Immature natural killer cell (primary cell): ENCODE measurements at places on chromosomes 4 and X.
A peak's percentile ranks its signal among the peaks of the same experiment; 100 is the strongest.

GRCh38 chr4:124253080-124253479 is 459.5 kb downstream of the ANKRD50 start:
- DNase-seq = no peak

DNA sequence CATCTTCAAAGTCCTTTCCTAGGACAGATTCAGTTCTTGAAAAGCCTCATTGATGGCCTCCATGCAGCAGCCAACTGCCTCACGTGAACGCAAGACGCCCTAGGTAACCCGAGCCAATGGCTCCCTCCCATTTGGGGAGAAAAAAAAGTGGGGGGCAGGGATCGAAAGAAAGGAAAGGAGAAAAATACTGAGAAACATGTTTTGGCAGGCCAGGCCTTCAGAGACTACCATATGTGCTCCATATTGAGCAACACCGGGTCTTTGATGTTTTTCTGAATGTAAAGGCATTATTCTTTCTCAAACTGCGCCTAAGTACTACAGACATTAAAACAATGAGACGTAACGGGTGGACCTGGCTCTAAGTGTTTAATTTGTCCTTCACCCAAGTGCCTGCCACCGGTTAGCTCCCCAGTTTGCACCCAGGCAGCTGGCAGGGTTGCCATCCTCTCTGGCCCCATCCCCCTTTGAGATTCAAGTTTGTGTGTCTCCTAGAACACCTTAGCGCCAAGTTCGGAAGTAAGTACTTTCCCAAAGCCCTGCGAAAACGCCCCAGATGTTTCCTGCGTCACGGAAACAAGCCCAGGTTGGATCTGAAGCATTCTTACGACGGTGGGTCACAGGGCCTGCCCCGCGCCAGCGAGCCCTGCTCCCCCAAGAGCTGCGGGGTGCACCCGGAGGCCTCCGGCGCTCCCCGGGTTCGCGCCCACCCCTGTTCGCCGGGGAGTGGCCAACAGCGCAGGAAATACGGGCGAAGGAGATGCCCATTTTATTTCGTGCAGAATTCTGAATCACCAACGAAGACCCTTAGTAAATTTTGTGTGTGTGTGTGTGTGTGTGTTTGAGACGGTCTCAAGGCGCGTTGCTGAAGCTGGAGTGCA is 30.1 kb downstream of the HAND2 start:
- no peak for DNase-seq

DNA sequence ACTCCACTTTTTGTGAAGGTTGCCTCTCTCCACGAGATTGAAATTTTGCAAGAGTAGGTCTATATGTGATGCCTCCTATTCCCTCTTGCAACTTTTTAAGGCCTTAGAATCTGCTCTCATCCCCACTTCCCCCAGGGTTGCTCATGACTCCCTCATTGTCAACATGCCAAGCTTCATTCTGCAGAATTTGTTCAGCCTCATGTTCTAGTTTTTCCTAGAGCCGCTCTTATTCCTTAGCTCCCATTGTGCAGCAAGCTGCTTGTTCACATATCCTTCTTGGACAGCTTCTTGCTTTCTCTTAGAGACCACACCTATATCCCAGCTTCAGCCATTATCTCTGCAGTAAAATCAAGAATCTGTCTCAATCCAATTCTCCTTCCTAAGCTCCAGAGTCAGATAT is 82.4 kb downstream of the CNGA2 start:
- DNase-seq = no peak

DNA sequence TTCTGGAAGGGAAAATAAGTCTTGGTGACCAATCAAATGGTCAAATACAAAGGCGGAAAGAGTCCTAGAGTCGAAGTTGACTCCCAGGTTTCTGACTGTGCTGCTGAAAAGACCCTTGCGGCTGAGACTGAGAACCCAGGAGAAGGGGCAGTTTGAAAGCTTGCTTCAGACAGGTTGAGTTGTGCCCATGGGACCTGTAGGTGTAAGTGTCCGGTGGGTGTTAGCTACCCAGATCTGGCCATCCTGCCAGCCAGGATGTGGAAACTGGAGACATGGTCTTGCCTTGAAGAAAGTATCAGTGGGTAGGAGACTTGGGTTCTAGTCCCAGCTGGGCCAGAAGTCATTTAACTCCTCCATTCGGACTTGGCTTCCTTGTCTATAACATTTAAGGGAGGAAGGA is 275.2 kb downstream of the EVC2 start:
- DNase-seq = no peak

- no peak for DNase-seq
Measured at GRCh38 chrX:83511208-83511607, 3.1 kb downstream of the POU3F4 start.

DNA sequence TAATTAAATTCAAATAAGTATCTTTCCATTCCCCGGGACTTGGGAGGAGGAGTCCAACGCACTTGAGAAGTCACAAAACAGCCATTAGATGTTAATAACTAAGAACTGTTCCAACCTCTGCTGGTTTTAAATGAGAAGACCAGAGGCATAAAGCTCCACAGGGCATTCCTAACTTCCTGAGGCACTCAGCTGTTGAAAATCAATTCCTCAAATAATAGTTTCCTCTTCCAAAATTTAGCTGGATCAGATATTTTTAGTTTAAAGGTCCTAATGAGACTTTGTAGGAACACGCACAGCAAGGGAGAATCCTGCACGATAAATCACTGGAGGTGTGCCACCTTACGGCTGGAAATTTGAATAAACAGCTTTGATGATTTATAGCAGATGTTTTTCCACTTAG is 504.3 kb upstream of the ZFP42 start:
- no peak for DNase-seq

- no peak for DNase-seq
Measured at GRCh38 chrX:152658302-152658701, 20.6 kb downstream of the GABRQ start.

DNA sequence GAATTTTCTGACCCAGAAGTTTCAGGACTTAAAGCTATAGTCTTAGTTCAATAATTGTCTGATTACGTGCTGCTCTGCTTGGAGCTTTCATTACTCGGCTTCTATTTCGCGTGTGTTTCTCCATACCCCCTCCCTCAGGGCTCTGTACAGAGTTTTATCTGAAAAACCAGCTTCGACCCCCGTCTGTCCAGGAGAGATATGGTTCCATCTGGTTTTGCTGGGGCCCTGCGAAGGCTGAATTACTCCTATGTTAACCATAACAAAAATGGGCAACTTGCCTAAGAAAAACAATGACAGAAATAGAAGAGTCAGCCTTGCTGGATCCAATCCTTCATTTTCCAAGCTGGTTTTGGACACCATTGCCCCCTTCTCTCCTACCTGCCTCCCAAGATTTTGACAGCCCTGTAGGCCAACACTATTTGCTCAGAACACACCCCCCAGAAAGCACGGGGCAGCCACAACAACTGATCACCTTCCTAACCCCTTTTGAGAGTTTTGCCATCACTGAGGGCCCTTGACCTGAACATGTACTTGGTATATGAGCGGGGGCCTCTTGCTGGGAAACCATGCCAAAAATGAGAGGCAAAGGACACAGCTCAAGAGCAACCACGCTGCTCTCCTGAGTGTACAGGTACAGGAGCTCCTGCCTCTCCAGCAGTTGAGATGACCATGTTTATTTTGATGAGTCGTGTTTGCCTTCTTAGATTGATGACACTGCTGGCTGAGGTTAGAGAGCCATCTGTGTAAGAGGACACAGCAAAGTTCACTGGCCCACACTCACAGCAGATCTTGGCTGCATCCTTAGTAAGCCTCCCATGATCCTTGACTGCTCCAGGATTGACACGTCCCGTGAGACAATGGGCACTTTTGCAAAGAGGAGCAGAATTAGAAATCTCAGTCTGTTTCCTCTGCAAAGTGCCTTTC is 36.2 kb upstream of the ATP6AP2 start:
- no peak for DNase-seq

- DNase-seq = no peak
Measured at GRCh38 chr4:171928336-171928735, 115.1 kb downstream of the GALNTL6 start.

DNA sequence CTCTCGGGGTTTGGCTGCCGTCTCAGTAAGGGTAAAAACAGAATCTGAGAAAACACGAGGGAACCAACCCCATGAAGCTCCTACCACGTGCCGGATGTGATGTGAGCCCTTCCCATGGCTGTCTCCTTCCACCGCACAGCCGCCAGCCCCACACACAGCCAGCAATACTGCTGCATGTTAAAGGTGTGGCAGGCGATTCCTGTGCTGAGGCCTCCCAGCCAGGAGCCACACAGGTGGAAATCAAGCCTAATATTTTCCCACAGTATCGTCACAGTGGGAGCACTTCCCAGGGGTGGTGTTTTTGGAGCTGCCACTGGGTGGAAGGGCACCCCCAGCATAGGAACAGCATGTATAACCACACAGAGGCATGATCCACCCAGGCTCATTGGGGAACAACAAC is 77.5 kb downstream of the SLC2A9 start:
- DNase-seq = no peak

DNA sequence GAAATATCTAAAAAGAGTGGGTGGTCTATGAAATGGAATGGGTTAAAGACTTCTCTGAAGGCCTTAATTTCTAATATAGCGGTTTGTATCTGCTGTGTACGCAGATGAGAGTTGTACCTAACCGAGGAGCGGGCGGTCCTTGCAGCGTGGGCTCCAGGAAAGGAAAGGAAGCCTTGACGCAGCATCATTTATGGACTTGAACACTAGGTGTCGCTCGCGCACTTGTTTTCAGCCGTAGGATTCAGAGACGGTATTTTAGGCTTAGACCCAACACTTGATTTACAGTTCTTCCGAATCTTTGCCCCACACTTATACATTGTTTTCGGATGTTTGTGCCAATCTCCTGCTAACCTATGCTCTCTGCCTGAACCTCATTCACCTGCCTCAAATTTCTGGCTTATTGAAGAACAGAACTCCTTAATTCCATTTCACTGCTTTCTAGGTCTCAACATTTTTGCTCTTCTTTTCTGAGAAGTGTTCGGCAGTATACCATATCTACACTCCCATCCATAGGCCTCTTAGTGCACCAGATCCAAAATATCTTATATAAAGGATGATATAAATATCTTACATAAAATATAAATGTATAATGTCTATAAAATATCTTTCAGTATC is 48.9 kb upstream of the AADAT start:
- DNase-seq = peak; percentile 30

GRCh38 chr4:171130256-171130801 is 682.9 kb upstream of the GALNTL6 start:
- DNase-seq = no peak
